ENCODE measurements at places on chromosomes 5 and 9. TPM values are rescaled to one million over a fixed set of nuclear protein-coding genes. Genes with fewer than 3 reads are reported as not detected.

VAV2 gene
- total RNA-seq = 62.1 TPM

NFIL3 gene
- 26.3 TPM for total RNA-seq

PDZD2 gene
- total RNA-seq = 21.5 TPM

SAPCD2 gene
- 5.9 TPM for total RNA-seq

PCDHAC2 gene
- total RNA-seq = 12.1 TPM

SLC36A1 gene
- 14.5 TPM for total RNA-seq

C5orf46 gene
- total RNA-seq = 0.59 TPM

PCDHB12 gene
- 6.1 TPM for total RNA-seq

TJP2 gene
- 57.9 TPM for total RNA-seq

CYLC2 gene
- total RNA-seq = not detected

PAXX gene
- total RNA-seq = 58.3 TPM

FOXE1 gene
- not detected for total RNA-seq

OGN gene
- 2.6 TPM for total RNA-seq

HBEGF gene
- 8.0 TPM for total RNA-seq

SMIM33 gene
- not detected for total RNA-seq

FREM1 gene
- 60.5 TPM for total RNA-seq

RAB3C gene
- total RNA-seq = 0.77 TPM

SPINK4 gene
- not detected for total RNA-seq

APBA1 gene
- total RNA-seq = 18.4 TPM

THBS4 gene
- total RNA-seq = 17.3 TPM

FOXI1 gene
- total RNA-seq = not detected

NPM1 gene
- 1,837 TPM for total RNA-seq

ANKRD31 gene
- total RNA-seq = 1.4 TPM
